ENCODE measurements at places on chromosomes 4 and X.

DNA sequence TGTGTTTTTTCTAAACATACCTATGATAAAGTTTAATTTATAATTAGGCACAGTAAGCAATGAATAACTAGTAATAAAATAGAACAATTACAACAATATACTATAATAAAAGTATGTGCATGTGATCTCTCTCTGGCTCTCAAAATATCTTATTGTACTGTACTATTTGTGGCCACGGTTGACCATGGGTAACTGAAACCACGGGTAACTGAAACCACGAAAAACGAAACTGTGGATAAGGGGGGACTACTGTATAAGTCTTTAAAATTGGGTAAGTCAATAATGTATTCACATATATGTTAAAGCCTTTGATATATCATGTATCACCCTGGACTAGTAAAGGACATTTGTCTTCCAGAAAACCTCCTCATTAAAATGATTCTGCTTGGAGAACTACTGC is 20.0 kb downstream of the TMEM154 start:
- DNase-seq: no peak

- DNase-seq: no peak
Measured at GRCh38 chr4:4202510-4202909, 24.2 kb downstream of the OTOP1 start.

DNA sequence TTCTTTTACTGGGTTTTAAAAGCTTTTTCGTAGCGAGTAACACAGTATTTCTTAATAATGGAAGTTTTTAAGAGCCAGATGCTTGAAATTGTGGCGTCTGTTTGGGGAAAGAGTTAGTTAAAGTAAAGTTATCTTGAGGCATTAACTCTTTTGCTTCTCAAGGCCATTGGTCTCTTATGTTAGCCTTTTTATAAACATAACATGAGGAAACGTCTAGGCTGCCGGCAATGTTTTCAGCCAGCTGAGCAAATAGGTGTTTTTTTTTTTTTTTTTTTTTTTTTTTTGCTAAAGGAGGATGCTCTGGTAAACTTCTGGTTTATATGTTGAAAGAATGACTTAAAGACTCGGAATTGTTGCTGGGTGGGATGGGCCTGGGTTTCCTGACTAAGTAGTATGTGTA is 51.1 kb upstream of the RBMX start:
- DNase-seq: no peak

DNA sequence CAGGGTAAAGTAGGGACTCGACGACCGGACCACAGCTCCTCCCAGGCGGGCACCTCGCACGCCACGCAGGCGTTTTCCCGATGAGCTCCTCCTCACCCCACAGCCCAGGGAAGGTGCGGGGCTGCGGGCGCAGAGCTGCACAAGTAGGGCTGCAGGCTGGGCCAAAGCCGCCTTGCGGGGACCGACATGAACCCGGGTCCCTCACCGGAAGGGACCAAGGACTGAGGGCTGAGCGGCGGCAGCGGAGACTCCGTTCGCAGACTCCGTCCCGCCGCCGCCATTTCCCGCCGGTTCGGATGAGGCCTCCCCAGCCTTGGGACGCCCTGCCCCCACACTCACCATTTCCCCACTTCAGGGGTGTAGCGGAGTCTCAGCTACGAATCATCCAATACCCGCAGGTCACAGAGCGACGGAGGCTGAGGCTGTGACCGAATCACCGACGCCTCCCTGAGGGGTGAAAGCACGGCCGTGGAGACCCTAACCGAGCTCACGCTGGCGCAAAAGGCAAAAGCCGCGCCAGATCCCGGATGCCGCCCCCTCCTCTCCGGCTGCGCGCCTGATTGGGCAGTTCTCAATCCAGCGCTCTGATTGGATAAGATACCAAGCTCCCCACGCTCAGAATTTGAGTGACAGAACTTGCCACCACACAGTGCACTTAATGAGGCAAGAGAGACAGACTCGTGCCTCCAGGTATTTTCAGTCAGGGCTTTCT is at the start of gene ZNF732:
Gene ZNF732 (minus strand): TSS at position 506 of the 712 bp plus-strand sequence. CDS start 164 bp downstream, at position 342.
- DNase-seq: no peak

DNA sequence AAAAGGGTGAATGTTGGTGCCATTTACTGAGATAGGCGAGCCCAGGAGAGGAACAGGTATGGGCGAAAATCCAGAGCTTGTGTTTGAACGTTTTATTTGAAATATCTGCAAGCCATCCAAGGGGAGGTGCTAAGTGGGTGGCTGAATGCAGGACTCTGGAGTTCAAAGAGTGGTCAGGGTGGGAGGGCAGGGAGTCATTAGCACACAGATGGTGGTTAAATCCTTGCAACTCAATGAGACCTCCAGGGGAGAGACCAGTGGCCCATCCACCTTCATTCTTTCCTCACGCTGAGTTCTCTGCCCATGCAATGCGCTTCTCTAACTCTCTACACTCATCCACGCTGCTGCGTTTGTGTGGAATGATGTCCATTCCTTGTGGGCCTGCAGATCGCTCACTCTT is 101.1 kb downstream of the VCX3B start:
- no peak for DNase-seq

DNA sequence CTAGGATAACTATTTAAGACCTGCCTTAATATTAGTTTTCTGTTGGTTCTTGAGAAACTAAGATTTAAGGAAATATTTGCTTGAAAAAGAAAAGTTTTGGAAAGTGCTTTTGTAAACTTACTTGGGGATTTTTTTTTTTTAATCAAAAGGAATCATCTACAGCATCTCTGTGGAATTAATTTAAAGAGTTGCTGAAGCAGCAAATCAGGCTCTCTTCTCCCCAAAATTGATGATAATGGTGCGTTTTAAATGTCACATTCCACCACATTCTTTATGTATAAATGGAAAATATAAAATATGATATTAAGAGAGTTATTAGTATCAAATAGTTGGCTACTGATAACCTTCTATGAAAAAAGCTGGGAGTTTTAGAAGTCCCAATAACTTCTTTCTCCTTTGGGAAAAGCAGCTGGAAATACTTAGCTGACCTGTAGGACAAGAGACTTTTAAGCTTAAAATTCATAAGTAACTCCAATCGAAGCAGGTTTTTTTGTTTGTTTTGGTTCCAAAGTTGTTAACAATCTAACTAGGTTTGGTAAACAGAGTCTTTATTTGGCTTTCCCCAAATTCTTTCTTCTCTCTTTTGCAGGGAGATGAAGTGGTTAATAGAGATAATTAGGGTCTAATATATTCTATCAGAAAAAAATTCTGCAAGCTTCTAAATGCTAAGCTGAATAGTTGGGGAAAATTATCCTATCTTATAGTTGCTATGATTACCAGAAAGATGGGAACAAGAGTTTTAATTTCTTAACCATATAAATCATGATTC is 4.4 kb downstream of the KLF3 start:
- no peak for DNase-seq

GRCh38 chrX:153688071-153688470 is 345 bp downstream of the SLC6A8 start:
- DNase-seq: no peak

DNA sequence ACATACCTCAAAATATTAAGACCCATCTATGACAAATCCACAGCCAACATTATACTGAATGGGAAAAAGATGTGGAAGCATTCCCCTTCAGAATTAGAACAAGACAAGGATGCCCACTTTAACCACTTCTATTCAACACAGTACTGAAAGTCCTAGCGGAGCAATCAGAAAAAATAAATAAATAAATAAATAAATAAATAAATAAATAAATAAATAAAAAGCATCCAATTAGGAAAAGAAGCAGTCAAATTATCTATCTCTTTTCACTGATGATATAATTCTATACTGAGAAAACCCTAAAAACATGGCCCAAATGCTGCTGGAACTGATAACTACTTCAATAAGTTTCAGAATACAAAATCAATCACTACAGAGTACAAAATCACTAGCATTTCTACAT is 67.5 kb downstream of the PRR32 start:
- no peak for DNase-seq

DNA sequence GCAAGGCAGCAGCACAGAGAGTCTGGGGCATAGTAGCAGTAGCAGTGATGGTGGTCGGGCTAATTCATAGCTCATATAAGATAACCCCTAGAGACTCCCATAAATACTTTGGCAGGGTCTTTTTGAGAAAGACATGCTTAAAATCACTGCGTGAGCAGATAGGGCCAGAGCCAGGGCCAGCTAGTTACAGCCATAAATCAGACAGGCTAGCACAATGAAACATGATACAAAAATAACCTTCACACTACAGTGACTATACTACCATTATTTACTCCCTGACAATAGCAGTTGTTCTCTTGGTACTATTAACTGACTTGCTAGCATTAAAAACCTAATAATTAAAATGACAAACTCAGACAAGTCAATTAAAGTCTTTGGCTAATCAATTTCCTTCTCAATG is 295.9 kb downstream of the SMARCA1 start:
- DNase-seq: no peak

GRCh38 chrX:81390237-81390636 is 188.3 kb downstream of the SH3BGRL start:
- no peak for DNase-seq

GRCh38 chrX:8724300-8724699 is 7.6 kb downstream of the ANOS1 start:
- no peak for DNase-seq

GRCh38 chr4:84232309-84233095 is 266.6 kb downstream of the NKX6-1 start:
- no peak for DNase-seq

DNA sequence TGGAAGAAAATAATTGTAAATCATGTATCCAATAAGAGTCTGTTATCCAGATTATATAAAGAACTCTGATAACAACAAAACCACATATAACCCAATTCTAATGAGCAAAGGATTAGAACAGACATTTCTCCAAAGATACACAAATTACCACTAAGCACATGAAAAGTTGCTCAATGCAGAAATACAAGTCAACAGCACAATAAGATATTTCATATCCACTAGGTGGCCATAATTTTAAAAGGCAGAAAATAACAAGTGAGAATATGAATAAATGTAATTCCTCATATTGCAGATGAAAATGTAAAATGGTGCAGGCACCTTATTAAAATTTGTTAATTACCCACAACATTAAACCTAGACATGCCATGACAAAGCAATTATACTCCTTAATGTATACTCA is 73.9 kb upstream of the ZCCHC13 start:
- DNase-seq: no peak

GRCh38 chrX:33307911-33308354 is 96.6 kb upstream of the DMD start:
- DNase-seq: no peak

GRCh38 chrX:5051831-5052491 is 1176.7 kb downstream of the NLGN4X start:
- DNase-seq: no peak

DNA sequence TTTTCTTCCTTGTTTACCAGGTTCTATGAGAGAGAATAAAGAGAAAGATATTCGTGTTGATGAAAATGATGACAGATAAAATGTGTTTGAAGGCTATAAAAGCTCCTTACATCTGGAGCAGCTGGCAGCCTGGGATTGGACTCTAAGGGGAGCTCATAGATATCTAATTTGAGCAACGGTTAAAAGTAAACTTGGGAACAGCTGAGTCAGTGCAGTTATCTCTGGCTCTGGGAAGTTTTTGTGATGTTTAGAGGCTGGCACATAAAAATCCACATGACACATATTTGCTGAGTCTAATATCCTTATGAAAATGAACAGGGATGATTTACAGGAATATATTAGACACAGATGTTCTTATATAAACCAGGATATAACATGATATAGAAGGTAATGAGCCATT is 331.8 kb upstream of the TENM3 start:
- no peak for DNase-seq

DNA sequence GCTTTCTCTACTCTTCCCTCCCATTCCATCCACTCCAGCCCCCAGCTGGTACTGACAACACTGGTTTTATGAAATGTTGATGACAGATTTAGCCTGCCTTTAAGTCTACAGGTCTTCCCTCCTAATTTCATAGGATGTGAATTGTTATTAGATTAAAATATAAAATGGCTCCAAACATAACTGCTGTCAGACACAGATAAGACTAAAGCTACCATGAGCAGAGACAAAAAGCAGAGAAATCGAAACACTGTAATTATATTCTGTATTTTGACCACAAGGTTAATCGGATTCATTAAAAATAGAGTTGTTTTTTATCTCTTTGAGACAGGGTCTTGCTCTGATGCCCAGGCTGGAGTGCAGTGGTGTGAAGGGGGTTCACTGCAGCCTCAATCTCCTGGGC is 28.3 kb downstream of the SEC24D start:
- DNase-seq: no peak

GRCh38 chr4:141587897-141588296 is 48.5 kb upstream of the IL15 start:
- DNase-seq: no peak

DNA sequence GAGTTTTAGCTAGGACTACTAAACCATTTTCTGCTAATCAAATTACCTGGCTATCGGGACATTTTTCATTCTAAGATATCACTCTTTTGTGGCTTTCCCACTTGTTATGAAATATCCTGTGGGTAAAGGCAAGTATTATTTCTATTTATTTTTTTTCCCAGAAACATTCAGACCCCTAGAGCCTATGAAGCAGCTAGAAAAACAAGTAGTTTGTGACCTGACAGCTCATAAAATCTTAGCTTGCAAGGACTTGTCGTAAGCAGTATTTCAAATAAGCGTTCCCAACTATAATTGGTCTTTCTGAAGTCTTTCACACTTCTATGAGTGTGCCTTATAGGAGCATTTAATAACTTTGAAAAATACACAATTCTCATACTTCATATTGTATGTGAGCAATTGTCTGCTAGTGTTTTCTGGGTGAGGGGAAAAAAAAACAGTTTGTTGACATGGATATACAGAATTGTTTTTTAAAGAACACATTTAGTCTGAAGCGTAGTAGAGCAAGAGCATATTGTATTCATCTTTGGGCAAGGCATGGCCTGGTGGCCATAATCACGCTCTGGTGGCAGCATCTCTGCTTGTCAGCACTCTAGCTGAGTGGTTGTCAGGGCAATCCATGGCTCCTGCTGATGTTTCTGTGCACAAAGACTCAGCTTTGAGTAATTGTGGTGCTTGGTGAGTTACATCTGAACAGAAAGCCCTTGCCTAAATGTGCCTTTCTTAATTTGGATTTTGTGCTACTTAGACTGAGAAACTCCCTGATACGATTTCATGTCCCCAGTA is 2.6 kb downstream of the MCUB start:
- no peak for DNase-seq

DNA sequence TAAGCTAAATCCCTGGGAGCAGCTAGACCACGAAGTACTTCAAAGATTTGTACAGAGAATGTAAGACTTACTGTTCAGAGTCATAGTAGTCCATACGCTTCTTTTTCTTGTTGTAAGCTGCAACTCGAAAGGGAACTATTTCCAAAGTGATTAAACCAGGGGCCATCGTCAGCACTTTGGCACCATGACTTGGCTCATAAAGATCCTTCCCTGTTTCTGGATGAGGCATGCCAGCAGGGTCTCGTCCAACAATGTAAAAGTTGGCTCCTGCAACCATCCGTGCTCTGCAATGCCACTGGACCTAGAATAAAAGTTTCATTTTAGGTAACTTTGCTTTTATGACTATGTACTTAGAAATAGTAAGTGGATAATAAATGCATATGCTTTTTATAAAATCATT is 88.5 kb downstream of the PAPSS1 start:
- DNase-seq: no peak

GRCh38 chr4:11149612-11150259 is 279.0 kb downstream of the HS3ST1 start:
- no peak for DNase-seq

All from T-helper 22 cell (primary cell).